NCI-H460 (cell line): ENCODE measurements at places on chromosomes 16 and 17.

- no peak for DNase-seq
Observed at GRCh38 chr16:79170555-79171246, 429.8 kb downstream of the MAF start.

GRCh38 chr16:866252-866896, 65.8 kb upstream of the GNG13 start:
- no peak for DNase-seq

DNA sequence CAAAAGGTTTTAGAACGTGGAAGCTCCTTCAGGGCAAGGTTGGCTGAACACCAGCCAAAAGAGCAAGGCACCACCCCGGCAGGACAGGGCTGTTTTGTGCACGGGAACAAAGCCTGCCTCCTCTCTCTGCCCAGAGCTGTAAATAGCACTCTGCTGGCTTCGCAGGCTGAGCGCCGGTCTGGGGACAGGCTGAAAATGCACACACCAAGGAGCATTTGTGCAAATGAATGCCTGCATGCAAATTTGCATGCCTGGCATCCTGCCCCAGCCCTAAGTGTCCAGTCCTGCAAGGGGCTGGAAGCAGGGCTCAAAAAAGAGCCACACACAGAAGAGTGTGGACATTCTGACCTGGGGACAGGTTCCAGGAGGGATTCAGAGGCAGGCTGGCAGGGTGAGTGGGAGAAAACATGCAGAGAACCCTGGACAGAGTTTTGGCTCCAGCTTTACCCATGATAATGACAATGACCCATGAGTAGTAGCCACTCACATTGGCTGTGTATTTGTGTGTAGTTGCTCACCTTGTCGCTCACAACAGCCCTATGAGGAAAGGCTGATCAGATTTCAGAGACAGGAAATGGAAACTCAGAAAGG, 11.7 kb downstream of the ABAT start:
- DNase-seq: no peak

DNA sequence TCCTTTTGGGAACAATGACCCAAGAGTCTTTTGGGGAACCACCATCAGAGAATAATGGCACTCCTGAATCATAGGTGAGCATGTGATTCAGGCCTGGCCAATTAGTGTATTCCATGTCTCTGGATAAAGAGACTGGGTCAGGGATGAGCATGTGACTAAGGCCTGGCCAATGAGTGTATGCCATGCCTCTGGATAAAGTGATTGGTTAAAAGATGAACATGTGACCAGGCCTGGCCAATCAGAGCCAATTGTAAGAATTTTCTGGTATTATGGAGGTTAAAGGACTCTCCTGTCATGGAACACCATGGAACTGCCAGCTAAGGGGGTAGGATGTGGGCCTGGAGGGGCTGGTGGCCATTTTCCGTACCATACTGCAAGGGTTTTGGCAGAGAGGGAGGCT, 194.3 kb downstream of the C16orf78 start:
- DNase-seq: no peak

GRCh38 chr17:10875984-10876555, 38.2 kb upstream of the PIRT start:
- peak; percentile 32 for DNase-seq
